ENCODE measurements at places on chromosomes 12 and 14.

- no peak for DNase-seq
These were observed 23.1 kb upstream of the LGALS3 start for GRCh38 chr14:55105991-55106390.

GRCh38 chr14:36513451-36514277 lies 6.4 kb downstream of the NKX2-1 start:
- no peak for DNase-seq

- DNase-seq: no peak
These were observed 45.4 kb upstream of the PPP4R3A start for GRCh38 chr14:91555531-91555930.

- DNase-seq: no peak
These were observed 144.4 kb downstream of the RIMBP2 start for GRCh38 chr12:130571734-130572133.

DNA sequence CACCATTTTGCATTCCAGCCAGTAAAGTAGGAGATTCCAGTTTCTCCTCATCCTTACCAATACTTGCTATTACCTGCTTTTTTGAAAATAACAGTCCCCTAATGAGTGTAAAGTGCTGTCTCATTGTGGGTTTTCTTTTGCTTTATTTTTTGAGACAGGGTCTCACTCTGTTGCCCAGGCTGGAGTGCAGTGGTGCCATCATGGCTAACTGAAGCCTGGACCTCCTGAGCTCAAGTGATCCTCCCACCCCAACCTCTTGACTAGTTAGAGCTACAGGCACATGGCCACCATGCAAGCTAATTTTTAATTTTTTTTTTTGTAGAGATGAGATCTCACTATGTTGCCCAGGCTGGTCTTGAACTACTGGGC lies 60.6 kb downstream of the NINJ2 start:
- DNase-seq: no peak

DNA sequence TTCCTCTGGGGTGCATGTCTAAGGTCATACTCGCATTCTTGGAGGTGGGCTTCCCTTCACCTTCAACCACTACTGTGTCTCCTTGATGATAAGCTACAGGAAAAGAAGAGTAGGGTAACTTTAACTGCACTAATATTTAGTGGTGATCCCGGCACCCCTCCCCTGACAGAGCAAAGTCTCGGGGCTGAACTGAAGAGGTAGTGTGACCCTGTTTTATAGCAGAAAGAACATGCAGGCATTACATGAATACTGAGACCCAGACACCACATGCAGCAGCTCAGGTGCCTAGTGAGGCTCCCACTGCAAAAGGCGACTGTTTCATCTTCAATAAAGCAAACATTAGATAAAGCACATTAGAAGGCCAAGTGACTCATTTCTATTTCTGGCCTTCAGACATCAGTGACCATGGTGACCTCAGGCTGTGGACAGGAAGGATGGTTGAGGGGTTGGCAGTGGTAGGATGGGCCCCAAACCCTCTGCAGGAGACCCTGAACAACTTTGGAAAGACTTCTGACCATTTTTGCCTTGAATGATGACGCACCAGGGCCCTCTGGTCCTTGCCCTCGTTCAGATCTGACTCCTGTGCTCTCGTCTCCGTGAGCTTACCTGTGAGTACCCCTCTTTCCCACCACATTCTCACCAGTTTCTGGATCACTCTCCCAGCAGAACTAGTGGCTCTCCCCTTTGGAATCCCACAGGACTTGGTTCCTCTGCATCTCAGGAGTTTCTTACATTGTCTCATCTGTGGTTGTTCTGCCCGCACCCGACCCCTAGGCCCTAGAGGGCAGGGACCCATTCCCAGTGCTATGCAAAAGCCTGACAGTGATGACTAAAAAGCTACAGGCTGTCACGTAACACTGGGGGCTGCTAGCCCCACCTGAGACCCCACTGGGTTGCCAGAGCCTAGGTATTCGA lies 23.8 kb upstream of the JPH4 start:
- no peak for DNase-seq

DNA sequence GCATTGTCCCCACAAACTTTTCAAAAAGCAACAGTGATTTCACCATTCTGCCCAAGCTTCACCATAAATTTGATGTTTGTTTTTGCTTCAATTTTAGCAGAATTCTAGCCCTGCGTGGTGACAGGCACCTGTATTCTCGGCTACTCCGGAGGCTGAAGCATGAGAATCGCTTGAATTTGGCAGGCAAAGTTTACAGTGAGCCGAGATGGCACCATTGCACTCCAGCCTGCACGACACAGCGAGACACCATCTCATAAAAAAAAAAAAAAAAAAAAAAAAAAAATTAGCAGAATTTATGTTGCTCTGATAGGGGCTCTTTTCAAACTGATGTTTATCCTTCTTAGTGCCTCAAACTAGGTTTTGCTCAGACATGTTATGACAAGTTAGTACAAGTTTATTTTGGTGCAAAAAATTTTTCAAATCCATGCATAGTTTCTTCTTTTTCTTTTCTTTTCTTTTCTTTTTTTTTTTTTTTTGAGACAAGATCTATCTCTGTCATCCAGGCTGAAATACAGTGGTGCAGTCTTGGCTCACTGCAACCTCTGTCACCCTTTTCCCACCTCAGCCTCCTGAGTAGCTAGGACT lies 24.3 kb downstream of the RASSF3 start:
- DNase-seq: no peak

- no peak for DNase-seq
These were observed 238.8 kb downstream of the AACS start for GRCh38 chr12:125304029-125304428.

DNA sequence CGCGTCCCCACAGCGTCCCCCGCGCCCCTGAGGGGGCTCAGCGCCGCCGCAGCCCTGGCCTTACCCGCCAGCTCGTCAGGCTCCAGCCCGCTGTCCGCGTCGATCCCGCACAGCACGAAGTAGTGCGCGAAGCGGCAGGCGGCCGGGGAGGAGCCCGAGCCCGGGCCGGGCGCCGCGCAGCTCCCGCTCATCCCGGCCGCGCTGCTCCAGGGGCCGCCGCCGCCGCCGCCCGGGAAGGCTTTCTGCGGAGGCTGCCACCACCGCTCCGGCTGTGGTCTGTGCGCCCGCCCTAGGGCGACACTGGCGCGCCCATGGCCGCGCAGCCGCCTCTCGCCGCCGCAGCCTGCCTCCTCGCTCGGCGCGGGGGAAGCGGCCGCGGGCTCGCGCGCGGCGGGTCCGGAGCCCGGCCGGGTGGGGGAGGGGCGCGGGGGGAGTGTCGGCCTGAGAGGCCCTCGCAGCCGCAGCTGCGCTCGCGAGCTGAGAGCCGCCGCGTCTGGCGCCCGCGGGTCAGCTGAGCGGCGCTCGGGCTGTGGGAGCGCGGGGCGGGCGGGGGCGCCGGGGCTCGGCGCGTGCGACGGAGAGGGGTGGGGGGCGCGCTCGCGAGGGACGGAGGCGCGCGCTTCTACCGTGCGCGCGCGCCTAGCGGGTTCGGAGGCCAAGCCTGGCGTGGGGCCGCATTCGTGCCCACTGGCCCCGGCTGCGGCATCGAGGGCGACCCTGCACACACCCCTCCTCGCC lies at the start of gene DENND5B:
DENND5B (minus strand) TSS at position 495 of the 738 bp plus-strand sequence; CDS start at position 191, 304 bp downstream.
- no peak for DNase-seq

GRCh38 chr14:21033133-21033698 lies 1.4 kb downstream of the RNASE13 start:
- DNase-seq: no peak

DNA sequence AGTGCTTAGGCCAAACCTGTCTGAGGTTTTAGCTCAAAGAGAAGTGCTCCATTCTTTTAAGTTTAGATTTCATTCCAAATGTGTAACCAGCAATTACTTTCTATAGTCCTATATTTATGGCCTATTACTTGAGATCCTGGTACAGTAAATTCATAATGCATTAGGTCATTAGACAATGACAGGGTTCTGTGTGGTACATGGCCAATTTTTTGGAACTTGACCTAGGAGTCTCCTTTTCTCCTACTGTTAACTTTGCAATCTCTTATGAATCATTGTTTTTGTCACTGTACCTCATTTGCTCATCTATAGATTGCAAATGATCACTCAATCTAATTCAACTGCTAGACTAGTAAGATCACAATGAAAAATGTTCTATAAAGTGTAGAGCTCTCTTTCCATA lies 136.7 kb downstream of the PDE3A start:
- DNase-seq: no peak

DNA sequence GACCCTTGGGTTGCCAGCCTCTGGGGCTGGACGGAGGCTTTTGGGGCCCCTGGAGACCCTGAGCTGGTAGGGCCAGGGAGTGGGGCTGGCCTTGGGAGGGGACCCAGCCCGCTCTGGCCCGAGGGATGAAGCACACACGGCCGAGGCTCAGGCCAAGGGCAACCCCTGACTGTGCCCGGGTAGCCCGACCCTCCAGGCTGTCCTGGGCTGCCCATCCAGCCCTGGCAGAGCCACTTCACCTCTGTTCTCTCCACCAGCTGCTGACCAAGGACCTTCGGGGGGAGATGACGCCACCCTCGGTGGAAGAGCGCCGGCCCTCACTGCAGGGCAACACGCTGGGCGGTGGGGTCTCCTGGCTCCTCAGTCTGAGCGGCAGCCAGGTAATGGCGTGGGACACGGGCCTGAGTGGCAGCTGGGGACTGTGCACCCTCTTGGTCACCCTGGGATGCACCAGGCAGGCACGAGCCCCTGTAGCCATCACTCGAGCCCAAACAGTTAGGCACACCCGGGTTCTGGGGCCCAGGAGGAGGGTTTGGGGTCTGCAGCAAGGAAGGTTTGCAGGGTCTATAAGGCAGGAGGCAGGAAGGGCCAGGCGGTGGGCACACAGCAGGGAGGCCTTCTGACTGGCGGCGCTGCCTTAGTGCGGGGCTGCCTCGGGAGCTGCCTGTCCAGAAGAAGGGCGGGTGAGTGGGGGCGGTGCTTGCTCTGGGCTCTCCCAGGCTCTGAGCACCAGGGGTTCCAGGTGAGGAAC lies 19.7 kb downstream of the ASPG start:
- no peak for DNase-seq

GRCh38 chr12:71439613-71440344 lies at the start of gene LGR5:
Gene LGR5, plus strand, starts transcription at chr12:71439798. Its CDS starts 283 bp downstream, at chr12:71440081.
- DNase-seq: no peak

GRCh38 chr14:73789989-73790581 lies 61.5 kb upstream of the PTGR2 start:
- DNase-seq: peak; percentile 78

GRCh38 chr14:66078006-66078405 lies 408.2 kb upstream of the CCDC196 start:
- no peak for DNase-seq

GRCh38 chr14:68482018-68482417 lies 310.8 kb downstream of the ZFP36L1 start:
- no peak for DNase-seq

GRCh38 chr14:56127156-56127555 lies 8.9 kb downstream of the PELI2 start:
- no peak for DNase-seq

- peak; percentile 73 for DNase-seq
These were observed 33.2 kb upstream of the STRN3 start for GRCh38 chr14:31059152-31059924.

GRCh38 chr12:39483597-39483996 lies 40.7 kb upstream of the KIF21A start:
- DNase-seq: no peak

GRCh38 chr14:100297320-100298300 lies 8.6 kb downstream of the SLC25A29 start:
- peak; percentile 31 for DNase-seq

- DNase-seq: no peak
These were observed 600.5 kb downstream of the RERGL start for GRCh38 chr12:17489452-17489851.

DNA sequence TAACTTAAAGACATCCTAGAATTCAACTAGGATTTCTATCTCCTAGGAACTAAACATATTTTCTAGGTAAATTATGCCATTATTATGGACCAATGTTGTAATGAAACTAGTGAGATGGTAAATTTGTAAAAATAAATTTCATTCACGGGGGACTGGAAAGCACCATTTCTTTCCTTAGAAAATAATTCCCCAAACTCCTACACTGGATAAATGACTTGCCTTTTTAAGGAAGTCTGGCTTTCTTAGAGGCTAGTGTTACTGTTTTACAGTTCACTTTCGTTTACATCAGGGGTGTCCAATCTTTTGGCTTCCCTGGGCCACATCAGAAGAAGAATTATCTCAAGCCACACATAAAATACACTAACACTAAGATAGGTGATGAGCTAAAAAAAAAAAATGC lies 3.3 kb downstream of the SLC39A9 start:
- DNase-seq: no peak

GRCh38 chr14:91348845-91349465 lies 68.7 kb downstream of the CCDC88C start:
- DNase-seq: no peak

DNA sequence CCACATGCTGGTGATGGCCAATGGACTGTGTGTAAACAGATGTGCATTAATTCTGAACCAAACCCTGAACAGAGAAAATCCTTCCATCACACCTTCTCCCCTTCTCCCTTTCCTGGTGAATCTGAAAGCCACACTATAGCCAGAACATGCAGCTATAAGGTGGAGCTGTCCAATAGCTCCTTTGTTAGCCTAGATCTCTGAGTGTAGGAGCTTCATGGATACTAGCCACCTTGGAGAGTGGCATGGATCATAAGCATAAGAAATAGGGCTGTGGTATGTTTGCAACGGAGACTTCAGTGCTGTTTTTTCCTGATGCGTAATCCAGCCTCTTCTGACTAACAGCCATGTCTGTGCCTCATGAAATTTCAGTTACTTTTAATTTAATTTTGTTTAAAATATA lies 364.5 kb downstream of the BTG1 start:
- DNase-seq: no peak

GRCh38 chr14:67911562-67911961 lies 92.0 kb downstream of the RAD51B start:
- DNase-seq: no peak

GRCh38 chr12:101854747-101855146 lies 22.6 kb upstream of the DRAM1 start:
- DNase-seq: no peak

GRCh38 chr12:120118321-120119061 lies 1.9 kb upstream of the RAB35 start:
- DNase-seq: peak; percentile 59

DNA sequence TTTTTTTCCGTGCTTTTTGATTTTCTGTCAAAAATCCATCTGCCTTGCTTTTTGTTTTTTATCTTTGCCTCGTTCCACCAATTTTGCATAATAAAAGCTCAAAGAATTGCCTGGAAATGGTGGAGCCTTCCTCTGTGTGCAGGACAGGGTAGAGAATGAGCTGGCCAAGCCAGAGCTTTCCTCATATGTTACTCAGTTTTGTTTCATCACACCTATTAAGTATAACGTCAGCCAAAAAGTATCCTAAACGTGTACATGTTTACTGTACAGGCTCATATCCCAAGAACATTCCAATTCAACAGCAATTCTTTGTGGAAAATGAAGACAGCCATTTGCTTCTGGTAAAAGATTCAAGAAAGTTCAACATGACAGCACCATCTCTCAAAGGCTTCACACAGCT lies 191.2 kb upstream of the LMNTD1 start:
- no peak for DNase-seq

DNA sequence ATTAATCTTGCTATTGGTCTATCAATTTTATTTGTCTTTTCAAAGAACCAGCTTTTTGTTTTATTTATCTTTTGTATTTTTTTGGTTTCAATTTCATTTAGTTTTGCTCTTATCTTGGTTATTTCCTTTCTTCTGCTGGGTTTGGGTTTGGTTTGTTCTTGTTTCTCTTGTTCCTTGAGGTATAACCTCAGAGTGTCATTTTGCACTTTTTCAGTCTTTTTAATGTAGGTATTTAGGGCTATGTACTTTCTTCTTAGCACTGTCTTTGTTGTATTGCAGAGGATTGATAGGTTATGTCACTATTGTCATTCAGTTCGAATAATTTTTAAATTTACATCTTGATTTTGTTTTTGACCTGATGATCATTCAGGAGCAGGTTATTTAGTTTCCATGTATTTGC lies 92.7 kb upstream of the DCD start:
- no peak for DNase-seq
